ENCODE measurements at places on chromosomes 7 and 10. TPM values are rescaled to one million over a fixed set of nuclear protein-coding genes. Genes with fewer than 3 reads are reported as not detected.

Gene EN2
- total RNA-seq: not detected

Gene RBP4
- 0.49 TPM for total RNA-seq

Gene TRPV5
- not detected for total RNA-seq

Gene CPA2
- total RNA-seq: not detected

Gene ZNF25
- total RNA-seq: 2.6 TPM

Gene CUZD1
- total RNA-seq: 0.16 TPM

Gene MYH16
- total RNA-seq: 1.1 TPM

Gene PNLIPRP2
- total RNA-seq: not detected

Gene PLXNA4
- 0.51 TPM for total RNA-seq

Gene GRID1
- 0.13 TPM for total RNA-seq

Gene DGKI
- 13.4 TPM for total RNA-seq

Gene NPFFR1
- under 0.01 TPM for total RNA-seq

Gene HECW1
- total RNA-seq: 0.38 TPM

Gene CPVL
- 10.3 TPM for total RNA-seq

Gene KLF14
- total RNA-seq: not detected

Gene ELAPOR2
- total RNA-seq: 3.9 TPM

Gene ITIH5
- total RNA-seq: 3.8 TPM

Gene MMRN2
- 0.13 TPM for total RNA-seq

Gene CADPS2
- 6.4 TPM for total RNA-seq

Gene PNLIPRP1
- not detected for total RNA-seq

Gene C10orf88
- total RNA-seq: 7.2 TPM

Gene ODAD2
- 2.3 TPM for total RNA-seq

Gene NCF1
- 0.63 TPM for total RNA-seq

Gene AQP1
- 10.3 TPM for total RNA-seq

Gene WNT8B
- not detected for total RNA-seq

Gene ZNF117
- 1.6 TPM for total RNA-seq

Measured in mesangial cell (primary cell).